ENCODE measurements at places on chromosomes 16 and 17.

- no peak for DNase-seq
Observed at GRCh38 chr17:41527063-41528023, 765 bp downstream of the KRT19 start.

DNA sequence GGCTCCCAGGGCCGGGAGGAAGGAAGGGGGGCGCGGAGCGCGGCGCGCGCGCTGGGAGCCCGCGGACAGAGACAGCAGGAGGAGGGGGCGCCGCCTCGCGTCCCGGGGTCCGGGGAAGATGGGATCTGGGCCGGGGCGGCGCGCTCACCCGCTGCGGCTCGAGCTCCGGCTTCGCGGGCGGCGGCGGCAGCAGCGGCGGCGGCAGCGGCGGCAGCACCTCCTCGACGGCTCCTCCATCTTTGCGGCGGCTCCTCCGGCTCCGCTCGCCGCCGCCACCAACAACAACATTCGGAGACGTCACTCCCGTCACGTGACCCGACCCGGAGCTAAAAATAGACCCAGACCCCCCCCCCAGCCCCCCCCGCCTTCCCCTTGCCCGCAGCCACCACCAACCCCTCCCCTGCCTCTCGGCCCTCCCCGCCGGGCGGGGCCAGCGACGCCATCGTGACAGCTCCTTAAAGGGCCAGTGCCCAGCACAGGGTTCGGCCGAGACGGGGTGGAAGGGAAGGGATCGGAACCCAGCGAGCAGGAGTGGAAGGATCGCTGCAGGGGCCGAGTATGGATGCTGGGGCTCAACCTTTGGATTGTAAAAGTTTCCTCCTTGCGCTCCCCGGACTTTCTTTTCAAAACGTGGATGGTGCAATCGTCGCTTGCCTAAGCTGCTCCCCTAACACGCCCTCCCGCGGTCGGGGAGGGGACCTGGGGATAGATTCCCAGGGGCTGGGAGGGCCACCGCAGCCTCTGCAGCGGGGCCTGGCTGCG lies at the start of gene HDAC5:
HDAC5 (minus strand) TSS at position 286 of the 762 bp plus-strand sequence. CDS start 6,126 bp downstream, outside the sequence.
- DNase-seq = peak; percentile 96

GRCh38 chr17:45954914-45955313 lies 44.1 kb upstream of the STH start:
- DNase-seq = no peak

DNA sequence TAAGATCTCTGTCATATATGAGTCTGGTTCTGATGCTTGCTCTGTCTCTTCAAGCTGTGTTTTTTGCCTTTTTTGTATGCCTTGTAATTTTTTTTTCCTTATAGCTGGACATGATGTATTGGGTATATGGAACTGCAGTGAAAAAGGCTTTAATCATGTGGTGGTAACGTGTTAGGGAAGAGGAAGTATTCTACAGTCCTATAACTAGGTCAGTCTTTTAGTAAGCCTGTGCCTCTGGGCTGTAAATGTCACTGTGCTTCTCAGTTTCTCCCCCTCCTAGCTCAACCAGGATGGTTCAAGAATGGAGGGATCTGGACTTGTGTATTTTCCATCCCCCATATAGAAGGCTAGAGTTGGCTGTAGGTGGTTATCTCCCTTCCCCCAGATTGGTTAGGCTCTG lies 202.3 kb upstream of the AXIN2 start:
- DNase-seq = no peak

DNA sequence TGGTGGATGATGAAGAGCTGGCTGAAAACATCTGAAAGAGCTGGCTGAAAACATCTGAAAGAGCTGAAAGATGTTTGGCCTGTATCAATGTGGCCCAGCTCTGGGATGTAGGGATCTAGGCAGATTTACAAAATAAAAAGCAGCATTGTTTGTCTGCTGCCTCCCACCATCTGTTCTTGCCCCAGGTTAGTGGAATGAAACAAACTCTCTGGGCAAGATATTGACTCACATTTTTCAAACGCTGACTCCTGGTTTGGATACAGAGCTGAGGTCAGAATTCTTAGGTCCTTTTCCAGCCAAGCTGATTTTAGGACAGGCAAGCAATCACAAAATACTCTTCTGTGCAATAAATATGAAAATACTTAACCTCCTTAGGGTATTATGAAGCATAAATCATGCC lies 139.0 kb downstream of the STX8 start:
- no peak for DNase-seq

DNA sequence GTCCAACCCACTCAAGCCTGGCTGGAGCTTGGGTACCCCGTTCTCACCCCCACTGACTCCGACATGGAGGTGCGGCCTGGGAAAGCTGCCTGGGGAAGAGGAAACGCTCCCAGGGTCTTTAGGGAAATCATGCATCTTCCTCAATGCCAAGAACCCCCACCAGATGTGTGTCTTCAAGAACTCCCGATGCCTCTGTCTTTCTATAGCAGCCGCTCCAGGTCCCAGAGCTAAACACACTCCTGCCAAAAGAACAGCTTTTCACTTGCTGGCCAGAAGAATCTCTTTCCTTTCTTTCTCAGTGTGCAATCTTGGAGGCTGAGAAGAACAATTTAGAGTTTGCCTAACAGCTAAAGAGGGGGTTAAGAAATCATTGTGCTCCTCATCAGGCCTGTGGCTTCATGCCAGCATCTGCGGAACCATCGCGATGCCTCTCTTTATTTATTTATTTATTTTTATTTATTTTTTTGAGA lies 41.1 kb upstream of the MTSS2 start:
- no peak for DNase-seq

All from CD4-positive, alpha-beta T cell treated with Interleukin-21 for 1 hour (primary cell).